ENCODE measurements at places on chromosomes 7 and 10. TPM values are rescaled to one million over a fixed set of nuclear protein-coding genes. Genes with fewer than 3 reads are reported as not detected.

Gene PTPN20
- 21.1 TPM for total RNA-seq

Gene SOSTDC1
- total RNA-seq, result 0.10 TPM

Gene NAT16
- not detected for total RNA-seq

Gene GSTO2
- total RNA-seq, result 86.5 TPM

Measured in NCI-H460 (cell line).